ENCODE measurements at places on chromosomes 5 and 9. TPM values are rescaled to one million over a fixed set of nuclear protein-coding genes. Genes with fewer than 3 reads are reported as not detected.

PCDHB2 gene
- under 0.01 TPM for total RNA-seq

HMGCS1 gene
- total RNA-seq: 158 TPM

PPP2CA gene
- total RNA-seq: 120 TPM

CARD19 gene
- total RNA-seq: 86.9 TPM

ZNF454 gene
- total RNA-seq: 1.1 TPM

PCDHGB7 gene
- 3.8 TPM for total RNA-seq

FCN1 gene
- total RNA-seq: not detected

GRM6 gene
- not detected for total RNA-seq

BTNL3 gene
- total RNA-seq: not detected

KLF4 gene
- 2.5 TPM for total RNA-seq

CDX1 gene
- total RNA-seq: not detected

ECSCR gene
- total RNA-seq: not detected

PCDHGA6 gene
- total RNA-seq: 1.00 TPM

MLANA gene
- 969 TPM for total RNA-seq

FUT7 gene
- not detected for total RNA-seq

MCTP1 gene
- total RNA-seq: 50.4 TPM

CNTNAP3B gene
- total RNA-seq: 1.7 TPM

BNC2 gene
- total RNA-seq: 86.9 TPM

PCDHB12 gene
- total RNA-seq: not detected

LCN6 gene
- total RNA-seq: not detected

CDKN2B gene
- total RNA-seq: 2.0 TPM

OMD gene
- total RNA-seq: under 0.01 TPM

FAM151B gene
- total RNA-seq: 5.2 TPM

OR1J1 gene
- not detected for total RNA-seq

LRRC19 gene
- not detected for total RNA-seq

TLX3 gene
- total RNA-seq: not detected

DCANP1 gene
- total RNA-seq: not detected

ZNF483 gene
- total RNA-seq: 2.2 TPM

ARHGAP26 gene
- 13.8 TPM for total RNA-seq

FOXD4L3 gene
- not detected for total RNA-seq

NIPBL gene
- total RNA-seq: 15.8 TPM

TOR2A gene
- total RNA-seq: 6.5 TPM

DMRT3 gene
- total RNA-seq: not detected

MEGF10 gene
- not detected for total RNA-seq

TMC1 gene
- not detected for total RNA-seq

FAM221B gene
- not detected for total RNA-seq

FABP6 gene
- total RNA-seq: not detected

FOXD4L5 gene
- under 0.01 TPM for total RNA-seq

LCN9 gene
- total RNA-seq: not detected

ISOC1 gene
- 12.0 TPM for total RNA-seq

SLC36A2 gene
- total RNA-seq: not detected

CSNK1G3 gene
- total RNA-seq: 59.4 TPM

FIBCD1 gene
- total RNA-seq: 0.67 TPM

HTR4 gene
- not detected for total RNA-seq

CCNO gene
- 2.2 TPM for total RNA-seq

AK8 gene
- total RNA-seq: under 0.01 TPM

LVRN gene
- not detected for total RNA-seq

Measured in melanocyte of skin (primary cell).